ENCODE measurements at places on chromosomes 1 and 21. TPM values are rescaled to one million over a fixed set of nuclear protein-coding genes. Genes with fewer than 3 reads are reported as not detected.

Gene C1QB
- total RNA-seq, result not detected

Gene NOTCH2
- total RNA-seq, result 36.6 TPM

Gene DOP1B
- 5.2 TPM for total RNA-seq

Gene HSF2BP
- 1.8 TPM for total RNA-seq
